Cortex of kidney (tissue), 1 donor: ENCODE measurements at places on chromosomes 2 and 18.

GRCh38 chr2:109471658-109472057, 142.1 kb downstream of the SEPTIN10 start:
- no peak for DNase-seq

- DNase-seq: no peak
Measured at GRCh38 chr2:68280348-68280747, 28.0 kb upstream of the PPP3R1 start.

- no peak for DNase-seq
Measured at GRCh38 chr18:6979954-6980353, 137.6 kb downstream of the LAMA1 start.

DNA sequence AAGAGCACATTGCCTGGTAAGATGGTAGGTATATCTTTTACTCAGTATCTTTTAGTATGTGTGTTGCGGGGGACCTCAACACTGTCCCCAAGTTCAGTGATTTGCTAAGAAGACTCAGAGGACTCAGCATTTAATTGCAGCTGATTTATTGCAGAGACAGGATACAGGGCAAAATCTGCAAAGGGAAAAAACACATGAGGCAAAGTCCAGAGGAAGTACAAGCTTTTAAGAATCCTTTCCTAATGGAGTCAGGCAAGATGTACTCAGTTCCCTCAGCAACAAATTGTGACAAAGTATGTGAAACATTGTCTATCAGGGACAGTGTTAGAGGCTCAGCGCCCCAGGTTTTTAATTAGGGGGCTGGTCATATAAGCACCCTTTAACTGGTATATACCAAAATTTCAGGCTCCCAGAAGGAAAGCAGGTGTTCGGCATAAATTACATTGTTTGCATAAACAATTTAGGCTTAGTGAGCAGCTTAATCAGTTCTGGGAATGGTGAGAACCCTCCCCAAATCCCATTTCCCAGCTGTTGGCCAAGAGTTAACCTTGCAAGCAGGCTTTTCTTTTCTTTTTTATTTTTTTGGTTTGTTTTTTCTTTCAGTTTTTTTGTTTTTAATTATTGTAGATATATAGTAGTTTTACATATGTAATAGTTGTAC, 41.7 kb downstream of the RAB3GAP1 start:
- DNase-seq: no peak

- no peak for DNase-seq
Measured at GRCh38 chr2:150144546-150145298, 342.7 kb downstream of the RND3 start.

DNA sequence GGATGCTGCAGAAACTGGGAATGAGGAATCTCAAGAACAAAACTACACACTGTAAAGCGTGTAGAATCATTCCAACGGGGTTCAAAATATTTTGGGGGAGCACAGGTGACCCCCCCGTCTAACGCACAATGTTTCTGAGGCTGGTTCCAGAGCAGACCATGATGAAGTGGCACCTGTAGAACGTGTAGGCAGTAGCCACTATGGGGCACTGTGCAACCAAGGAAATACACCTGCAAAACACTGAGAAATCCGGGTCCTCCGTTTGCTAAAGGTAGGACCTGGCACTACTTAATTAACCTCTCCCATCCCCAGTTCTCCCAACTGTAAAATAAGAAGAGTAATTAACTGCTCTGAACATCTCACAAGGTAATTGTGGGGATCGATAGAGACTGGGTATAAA, 22.6 kb downstream of the ST6GAL2 start:
- DNase-seq: no peak

GRCh38 chr18:55214969-55215368, 255.7 kb upstream of the CCDC68 start:
- no peak for DNase-seq

- no peak for DNase-seq
Measured at GRCh38 chr2:230739961-230740360, 27.3 kb downstream of the CAB39 start.

DNA sequence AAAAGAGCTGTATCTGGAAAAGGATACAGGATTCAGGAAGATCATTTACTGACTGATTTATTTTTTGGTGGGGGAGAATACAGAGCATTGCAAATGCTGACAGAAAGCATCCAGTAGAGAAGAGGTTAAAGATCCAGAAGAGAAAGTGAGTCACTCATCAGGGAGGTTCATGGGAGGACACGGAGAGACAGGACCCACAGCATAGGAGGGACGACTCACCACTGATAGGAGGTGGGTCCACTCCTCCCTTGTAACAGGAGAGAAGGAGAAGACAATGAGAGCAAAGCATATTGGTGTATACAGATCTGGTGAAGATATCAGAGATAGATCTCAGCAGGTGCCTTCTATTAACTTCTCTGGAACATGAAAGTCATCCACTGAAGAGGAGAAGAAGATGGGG, 142.4 kb upstream of the AQP4 start:
- DNase-seq: no peak

GRCh38 chr2:186379052-186379451, 107.0 kb upstream of the ZC3H15 start:
- no peak for DNase-seq

GRCh38 chr2:126658319-126658904, 2.5 kb downstream of the GYPC start:
- no peak for DNase-seq

- DNase-seq: no peak
Measured at GRCh38 chr18:48376406-48376805, 32.8 kb downstream of the ZBTB7C start.

- DNase-seq: no peak
Measured at GRCh38 chr2:120793682-120794403, 58.2 kb downstream of the GLI2 start.

DNA sequence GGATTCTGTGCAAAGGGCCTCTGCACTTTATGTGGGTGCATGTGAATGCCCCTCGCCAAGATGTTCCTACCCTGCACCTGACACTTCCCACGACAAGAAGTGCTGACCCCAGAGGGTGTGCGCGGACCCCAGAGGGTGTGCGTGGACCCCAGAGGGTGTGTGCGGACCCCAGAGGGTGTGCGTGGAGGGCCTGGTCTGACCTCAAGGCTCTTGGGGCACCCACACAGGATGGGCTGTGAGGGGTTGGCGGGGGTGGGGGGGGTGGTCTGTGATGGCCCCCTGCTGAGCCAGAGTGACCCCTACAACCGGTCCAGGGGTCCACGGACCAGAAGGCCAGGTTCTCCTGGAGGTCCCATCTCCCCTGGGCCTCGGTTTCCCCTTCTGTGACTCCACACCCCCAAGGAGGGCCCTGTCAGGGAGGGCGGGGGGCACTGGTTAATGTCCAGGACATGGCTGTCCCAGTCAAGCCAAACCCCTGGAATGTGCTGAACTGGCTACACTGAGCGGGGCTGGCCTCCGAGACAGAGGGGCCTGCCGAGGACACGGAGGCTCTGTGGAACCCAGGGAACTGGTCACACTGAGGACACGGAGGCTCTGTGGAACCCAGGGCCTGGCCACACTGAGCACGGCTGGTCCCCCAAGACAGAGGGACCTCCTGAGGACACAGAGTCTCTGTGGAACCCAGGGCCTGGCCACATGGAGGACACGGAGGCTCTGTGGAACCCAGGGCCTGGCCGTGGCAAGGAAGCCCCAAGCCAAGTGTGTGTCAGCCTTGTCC, 3.1 kb downstream of the NEU4 start:
- DNase-seq: no peak

GRCh38 chr18:62318228-62319180, 6.6 kb upstream of the TNFRSF11A start:
- DNase-seq: no peak

- DNase-seq: no peak
Measured at GRCh38 chr2:47177043-47177565, 22.0 kb upstream of the STPG4 start.

DNA sequence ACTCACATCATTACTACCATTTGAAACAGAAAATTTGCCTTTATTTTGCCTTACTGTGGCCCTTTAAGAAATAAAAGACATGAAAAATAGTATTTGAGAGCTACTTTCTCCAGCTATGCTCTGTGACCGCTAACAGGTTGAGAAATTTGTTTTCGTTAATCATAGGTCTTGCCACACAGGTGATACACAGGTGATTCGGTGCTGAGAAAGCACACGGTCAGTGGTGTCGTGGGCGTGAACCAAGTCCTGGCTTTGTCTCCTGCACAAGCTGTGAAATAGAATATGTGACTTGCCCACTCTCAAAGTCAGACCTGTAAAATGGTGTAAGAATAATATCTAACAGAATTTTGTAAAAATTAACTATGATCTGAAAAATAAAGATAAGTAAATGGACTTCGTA, 155.3 kb upstream of the SLC39A10 start:
- no peak for DNase-seq

DNA sequence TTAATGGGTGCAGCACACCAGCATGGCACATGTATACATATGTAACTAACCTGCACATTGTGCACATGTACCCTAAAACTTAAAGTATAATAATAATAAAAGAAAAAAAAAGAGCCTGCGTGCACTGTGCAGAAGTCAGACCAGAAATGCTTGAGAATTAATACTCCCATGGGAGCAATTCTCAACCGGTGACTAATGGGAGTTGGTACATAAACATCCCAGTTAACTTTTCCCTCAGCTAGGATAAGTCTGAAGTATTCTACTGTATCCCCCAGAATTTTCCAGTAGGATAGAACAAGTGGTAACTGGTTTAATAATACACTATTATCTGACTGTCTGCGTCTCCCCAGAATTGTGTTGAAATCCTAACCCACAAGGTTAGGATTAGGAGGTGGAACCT, 113.6 kb upstream of the COL5A2 start:
- no peak for DNase-seq

DNA sequence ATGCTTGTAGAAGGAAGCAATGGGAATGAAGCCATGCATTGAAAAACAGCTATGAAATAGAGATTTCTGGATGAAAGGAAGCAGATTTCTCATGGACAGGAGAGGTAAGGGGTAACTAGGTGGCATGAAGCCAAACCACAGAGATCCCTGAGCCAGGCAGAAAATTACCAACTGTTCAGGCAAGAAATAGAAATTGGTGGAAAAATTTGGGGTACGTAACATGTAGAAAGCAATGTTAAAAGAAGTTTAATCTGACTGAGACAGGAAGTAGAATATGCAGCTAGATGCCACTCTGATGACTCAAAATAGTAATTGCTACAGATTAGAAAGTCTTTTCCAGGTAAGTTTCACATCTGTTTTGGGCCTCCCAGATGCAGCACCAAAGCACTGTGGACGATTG, 928.5 kb upstream of the CELF4 start:
- DNase-seq: no peak

DNA sequence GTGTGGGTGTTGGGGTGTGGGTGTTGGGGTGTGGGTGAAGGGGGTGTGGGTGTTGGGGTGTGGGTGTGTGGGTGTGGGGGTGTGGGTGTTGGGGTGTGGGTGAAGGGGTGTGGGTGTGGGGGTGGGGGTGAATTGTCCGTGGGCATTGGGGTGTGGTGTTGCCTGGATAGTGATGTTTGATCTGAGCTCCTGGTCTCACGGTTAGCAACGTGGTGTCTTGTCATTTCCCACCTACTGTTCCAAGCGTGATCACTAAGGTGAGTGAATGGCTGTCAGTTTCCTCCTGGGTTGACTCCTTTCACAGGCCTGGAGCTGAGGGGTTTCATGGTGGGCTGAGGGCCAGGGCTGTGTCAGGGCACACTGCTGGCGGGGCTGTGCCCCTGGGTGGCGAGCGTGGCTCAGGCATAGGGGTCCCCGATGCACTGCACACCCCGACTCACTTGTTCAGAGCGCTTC, 27.2 kb downstream of the RTP5 start:
- no peak for DNase-seq
